ENCODE measurements at places on chromosomes 12 and 14.

DNA sequence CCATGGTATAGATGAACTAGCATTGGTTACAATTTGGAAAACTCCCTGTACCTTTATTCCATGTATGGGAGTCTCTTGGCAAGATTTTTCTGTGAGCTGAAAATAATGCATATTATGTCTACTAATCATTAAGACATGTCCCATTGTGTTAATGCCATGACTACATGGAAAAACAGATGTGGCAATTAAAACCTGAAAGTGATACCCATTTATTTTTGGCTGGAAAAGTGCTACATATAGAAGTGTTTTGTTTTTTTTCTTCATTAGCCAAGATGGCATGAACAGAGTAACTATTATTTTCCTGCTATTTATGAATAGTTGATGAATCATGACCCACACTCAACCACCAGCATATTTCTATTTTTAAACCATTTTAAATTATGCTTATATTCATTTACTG is 58.2 kb downstream of the ALG10B start:
- no peaks in the 10 kb centered on the region for H3K4me1 ChIP-seq
- no peak for DNase-seq
- H3K4me3 ChIP-seq = no peak overlapping the region
- no peaks in the 10 kb centered on the region for H3K36me3 ChIP-seq
- H3K27me3 ChIP-seq = no peaks in the 10 kb centered on the region

GRCh38 chr12:90027889-90028634 is 319.4 kb upstream of the ATP2B1 start:
- no peaks in the 10 kb centered on the region for H3K36me3 ChIP-seq
- no peaks in the 10 kb centered on the region for H3K4me1 ChIP-seq
- no peak for DNase-seq
- H3K27ac ChIP-seq = no peak overlapping the region

GRCh38 chr12:90233168-90234100 is 524.8 kb upstream of the ATP2B1 start:
- H3K36me3 ChIP-seq = peaks cover 4% of the 10 kb centered on the region
- no peaks in the 10 kb centered on the region for H3K4me1 ChIP-seq
- H3K27me3 ChIP-seq = peaks cover 23% of the 10 kb centered on the region
- no peak for DNase-seq

GRCh38 chr12:44184499-44185206 is 348.8 kb downstream of the TMEM117 start:
- H3K36me3 ChIP-seq = no peaks in the 10 kb centered on the region
- H3K27me3 ChIP-seq = no peaks in the 10 kb centered on the region
- no peak overlapping the region for H3K27ac ChIP-seq
- no peak for DNase-seq

DNA sequence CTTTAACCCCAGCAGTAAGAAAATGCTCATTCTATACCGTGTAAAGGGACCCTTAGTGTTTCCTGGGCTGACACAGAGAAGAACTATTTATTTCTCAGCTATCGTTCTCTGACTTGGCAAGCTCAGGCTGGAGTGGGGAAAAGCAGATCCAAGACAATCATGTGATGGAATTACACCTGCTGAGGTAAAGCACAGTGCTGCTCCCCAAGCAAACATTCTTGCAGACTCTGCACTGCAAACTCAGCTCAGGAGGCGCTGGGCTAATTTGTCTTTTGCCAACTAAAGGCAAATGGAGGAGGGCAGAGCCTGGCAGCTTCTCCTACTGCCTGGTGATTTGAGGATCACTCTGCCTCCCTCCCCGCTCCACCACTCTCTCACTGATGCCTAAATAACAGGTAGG is 57.8 kb upstream of the FUT8 start:
- H3K27me3 ChIP-seq = no peaks in the 10 kb centered on the region
- no peak for DNase-seq
- no peaks in the 10 kb centered on the region for H3K4me1 ChIP-seq

DNA sequence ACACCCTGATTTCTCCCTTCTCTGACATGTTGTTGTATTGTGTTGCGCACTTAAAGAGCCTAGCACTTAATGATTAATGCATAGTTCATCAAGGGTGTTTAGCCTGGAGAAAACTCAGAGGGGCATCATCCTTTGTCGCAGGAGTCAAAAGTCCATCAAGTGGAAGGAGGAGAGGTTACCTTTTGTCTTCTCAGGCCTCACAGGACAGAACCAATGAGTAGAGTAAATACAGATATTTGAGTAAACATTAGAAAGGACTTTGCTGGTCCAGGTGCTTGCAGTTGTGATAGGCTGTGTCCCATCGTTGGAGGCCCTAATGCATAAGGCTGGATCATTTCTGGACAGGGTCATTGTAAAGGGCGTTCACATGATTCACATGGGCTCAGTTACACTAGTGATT is 430.9 kb downstream of the PCNX1 start:
- H3K27me3 ChIP-seq = no peaks in the 10 kb centered on the region
- no peak overlapping the region for H3K27ac ChIP-seq
- H3K4me3 ChIP-seq = no peak overlapping the region
- H3K36me3 ChIP-seq = peaks cover 2% of the 10 kb centered on the region
- peaks cover 20% of the 10 kb centered on the region for H3K4me1 ChIP-seq

- no peaks in the 10 kb centered on the region for H3K36me3 ChIP-seq
- H3K4me3 ChIP-seq = no peak overlapping the region
- H3K27me3 ChIP-seq = peaks cover 19% of the 10 kb centered on the region
- H3K4me1 ChIP-seq = no peaks in the 10 kb centered on the region
These were observed 27.5 kb upstream of the CDKN3 start for GRCh38 chr14:54369343-54369742.

DNA sequence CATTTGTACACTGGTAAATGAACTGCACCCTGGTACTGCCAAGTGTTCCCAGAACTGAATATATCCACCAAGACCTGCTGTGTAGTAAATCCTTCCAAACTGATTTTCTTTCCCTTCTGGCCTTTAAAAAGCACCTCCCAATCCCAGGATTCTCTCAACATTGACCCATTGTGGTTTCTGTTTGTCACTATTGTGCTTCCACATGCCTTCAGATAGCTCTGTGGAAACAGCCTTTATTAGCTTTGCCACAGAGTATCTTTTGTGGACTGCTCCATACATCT is 949 bp upstream of the KIF21A start:
- H3K27me3 ChIP-seq = no peaks in the 10 kb centered on the region
- peak overlapping the region; percentile 89 for H3K4me3 ChIP-seq
- peaks cover 7% of the 10 kb centered on the region for H3K36me3 ChIP-seq
- peaks cover 25% of the 10 kb centered on the region for H3K4me1 ChIP-seq
- H3K27ac ChIP-seq = peak overlapping the region; percentile 91

DNA sequence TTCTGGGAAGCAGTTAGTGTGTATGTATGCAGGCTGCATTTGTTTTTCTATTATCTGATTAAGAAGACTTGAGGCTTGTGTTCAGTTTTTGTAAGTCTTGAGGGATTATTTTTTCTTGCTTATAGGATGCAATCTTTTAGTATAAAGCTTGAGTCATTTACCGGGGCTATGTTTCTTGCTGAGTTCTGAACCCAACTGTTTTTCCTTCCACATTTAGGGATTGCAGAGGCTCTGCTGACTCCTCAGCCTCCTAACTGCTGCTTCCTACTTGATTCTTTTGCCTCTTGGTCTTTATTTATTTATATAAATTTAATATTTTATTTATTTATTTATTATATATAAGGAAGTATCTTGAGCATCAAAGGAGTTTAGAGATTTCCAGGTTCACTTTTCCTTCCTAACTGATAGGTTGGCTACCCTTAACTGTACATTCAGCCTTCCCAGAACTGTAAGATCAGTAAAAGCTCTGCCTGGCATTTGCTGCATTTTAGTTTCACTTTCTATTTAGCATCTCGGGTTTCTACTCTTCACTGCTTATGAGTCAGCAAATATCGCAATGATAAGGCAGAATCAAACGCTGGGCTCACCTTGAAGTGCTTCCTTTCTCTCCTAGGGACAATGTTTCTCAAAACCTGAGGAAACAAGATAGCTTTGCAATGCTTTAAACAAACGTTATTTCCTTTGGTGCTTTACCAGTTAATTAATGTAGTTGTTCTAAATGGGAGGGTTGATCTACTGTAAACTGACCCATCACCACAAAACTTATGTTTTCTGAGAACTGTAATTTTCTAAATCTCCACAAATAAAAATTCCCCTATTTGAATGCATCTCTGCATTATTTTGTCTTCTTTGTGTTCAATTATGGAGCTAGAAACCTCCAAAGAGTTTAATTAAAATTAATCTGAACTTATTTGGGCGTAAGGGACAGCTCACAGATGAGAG is 1183.7 kb upstream of the TMEM132C start:
- H3K36me3 ChIP-seq = no peaks in the 10 kb centered on the region
- H3K27me3 ChIP-seq = peaks cover 12% of the 10 kb centered on the region
- DNase-seq = no peak
- peaks cover 8% of the 10 kb centered on the region for H3K4me1 ChIP-seq

GRCh38 chr14:99686557-99687283 is 2.6 kb downstream of the CYP46A1 start:
- no peak overlapping the region for H3K4me3 ChIP-seq
- H3K4me1 ChIP-seq = peaks cover 27% of the 10 kb centered on the region
- DNase-seq = peak; percentile 5
- peaks cover 4% of the 10 kb centered on the region for H3K36me3 ChIP-seq
- peaks cover 65% of the 10 kb centered on the region for H3K27me3 ChIP-seq
- H3K27ac ChIP-seq = no peak overlapping the region

DNA sequence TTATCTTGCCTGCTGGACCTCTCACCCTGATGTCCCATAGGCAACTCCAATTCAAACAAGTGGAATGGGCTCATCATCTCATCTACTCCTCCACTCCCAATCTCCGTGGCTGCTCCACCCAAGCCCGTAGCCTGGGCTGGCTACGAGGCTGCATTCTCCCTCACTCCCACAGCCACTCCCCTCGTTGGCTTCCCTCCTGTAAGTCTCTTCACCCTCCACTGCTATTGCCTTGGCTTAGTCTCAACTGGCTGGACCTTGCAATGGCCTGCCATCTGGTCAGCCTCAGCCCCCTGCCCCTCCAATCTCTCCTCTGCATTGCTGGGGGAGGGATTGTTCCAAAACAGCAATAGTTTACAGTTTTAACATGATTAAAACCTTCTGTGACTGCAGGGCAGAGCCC is 44.4 kb upstream of the PELI2 start:
- peaks cover 46% of the 10 kb centered on the region for H3K27me3 ChIP-seq
- no peak overlapping the region for H3K27ac ChIP-seq
- H3K36me3 ChIP-seq = no peaks in the 10 kb centered on the region
- no peak for DNase-seq

DNA sequence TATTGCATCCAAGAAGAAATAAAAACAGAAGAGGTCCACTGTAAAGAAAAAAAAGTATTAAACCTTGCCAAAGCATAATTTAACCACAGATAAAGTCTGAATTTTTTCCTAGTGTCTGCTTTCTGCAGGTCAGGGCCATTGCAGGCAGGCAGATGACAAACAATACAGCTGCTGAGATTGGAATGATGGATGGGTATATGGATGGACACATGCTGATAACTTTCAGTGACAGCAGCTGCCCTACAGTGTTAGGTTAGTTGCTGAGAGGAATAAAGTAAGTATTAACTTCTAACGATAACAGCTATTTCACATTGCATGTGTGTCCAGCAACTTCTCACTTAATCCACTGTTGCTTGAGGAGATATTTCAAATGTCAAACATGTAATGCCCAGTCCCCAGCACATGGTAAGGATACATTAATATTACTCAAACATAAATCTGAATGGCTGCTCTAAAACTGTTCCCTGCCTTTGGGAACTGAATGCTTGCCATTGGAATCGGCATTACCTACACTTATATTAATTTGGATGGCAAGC is 515.3 kb downstream of the RMST start:
- H3K27me3 ChIP-seq = peaks cover 9% of the 10 kb centered on the region
- H3K27ac ChIP-seq = no peak overlapping the region
- no peaks in the 10 kb centered on the region for H3K4me1 ChIP-seq
- H3K36me3 ChIP-seq = no peaks in the 10 kb centered on the region

DNA sequence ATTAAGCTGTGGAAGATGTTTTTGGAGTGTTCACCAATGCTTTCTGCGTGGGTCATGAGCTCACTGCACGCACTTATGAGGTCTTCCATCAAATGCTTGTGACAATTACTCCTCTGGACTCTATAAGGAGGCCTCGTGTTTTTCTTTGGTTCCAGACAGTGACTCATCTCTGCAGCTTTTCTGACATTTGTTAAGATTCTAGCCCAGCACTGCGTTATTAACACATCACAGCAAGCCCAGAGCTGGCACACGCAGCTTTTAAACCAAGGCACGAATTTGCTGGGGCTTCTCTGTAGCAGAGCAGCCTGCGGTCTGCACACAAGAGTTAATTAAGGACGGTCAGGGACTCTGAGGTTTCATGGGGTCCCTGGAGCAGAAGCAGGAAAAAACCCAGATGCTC is 16.9 kb downstream of the MEG3 start:
- peaks cover 17% of the 10 kb centered on the region for H3K27me3 ChIP-seq
- H3K36me3 ChIP-seq = no peaks in the 10 kb centered on the region
- H3K4me3 ChIP-seq = no peak overlapping the region
- no peak overlapping the region for H3K27ac ChIP-seq

- H3K27ac ChIP-seq = no peak overlapping the region
- H3K36me3 ChIP-seq = no peaks in the 10 kb centered on the region
These were observed 66.2 kb upstream of the PCNX4 start for GRCh38 chr14:60025571-60025970.

DNA sequence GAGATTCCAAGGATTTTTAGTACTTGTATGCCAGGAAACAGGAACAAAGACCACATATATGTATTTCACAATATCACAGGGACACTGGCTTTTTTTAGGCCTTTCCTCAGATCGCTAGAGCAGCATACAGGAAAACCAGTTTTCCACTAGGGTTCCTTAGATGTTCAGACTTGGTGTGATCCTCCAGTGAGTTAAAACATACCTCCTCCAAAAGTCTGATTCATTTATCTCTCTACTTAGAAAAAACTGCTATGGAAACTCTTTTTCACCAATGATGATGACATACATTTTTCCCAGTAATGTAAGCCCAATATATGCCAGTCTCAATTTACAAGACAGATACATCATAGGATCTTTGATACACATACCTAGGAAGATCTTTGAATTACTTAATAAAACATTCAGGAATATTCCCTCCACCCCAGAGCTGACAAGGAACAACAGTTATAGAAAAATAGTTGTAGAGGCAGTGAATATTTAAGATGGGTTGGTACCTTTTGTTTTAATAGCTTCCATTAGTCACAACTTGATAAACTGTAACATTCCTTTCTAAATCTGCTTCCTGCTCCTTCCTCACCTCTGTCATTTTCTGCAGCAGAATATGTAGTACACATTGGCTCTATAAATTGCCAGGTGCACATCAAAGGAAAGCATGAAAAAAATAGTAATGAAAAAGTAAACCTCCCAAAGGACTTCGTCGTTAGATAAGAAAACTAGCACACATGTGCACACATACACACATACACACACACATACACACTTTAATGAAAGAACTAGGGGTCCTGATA is 27.5 kb downstream of the BCAT1 start:
- no peak for DNase-seq
- H3K4me3 ChIP-seq = no peak overlapping the region
- no peaks in the 10 kb centered on the region for H3K27me3 ChIP-seq
- H3K27ac ChIP-seq = no peak overlapping the region
- no peaks in the 10 kb centered on the region for H3K36me3 ChIP-seq
